ENCODE measurements at places on chromosomes 6 and 20. TPM values are rescaled to one million over a fixed set of nuclear protein-coding genes. Genes with fewer than 3 reads are reported as not detected.

MC3R gene
- total RNA-seq = not detected

SEL1L2 gene
- total RNA-seq = not detected

DNA sequence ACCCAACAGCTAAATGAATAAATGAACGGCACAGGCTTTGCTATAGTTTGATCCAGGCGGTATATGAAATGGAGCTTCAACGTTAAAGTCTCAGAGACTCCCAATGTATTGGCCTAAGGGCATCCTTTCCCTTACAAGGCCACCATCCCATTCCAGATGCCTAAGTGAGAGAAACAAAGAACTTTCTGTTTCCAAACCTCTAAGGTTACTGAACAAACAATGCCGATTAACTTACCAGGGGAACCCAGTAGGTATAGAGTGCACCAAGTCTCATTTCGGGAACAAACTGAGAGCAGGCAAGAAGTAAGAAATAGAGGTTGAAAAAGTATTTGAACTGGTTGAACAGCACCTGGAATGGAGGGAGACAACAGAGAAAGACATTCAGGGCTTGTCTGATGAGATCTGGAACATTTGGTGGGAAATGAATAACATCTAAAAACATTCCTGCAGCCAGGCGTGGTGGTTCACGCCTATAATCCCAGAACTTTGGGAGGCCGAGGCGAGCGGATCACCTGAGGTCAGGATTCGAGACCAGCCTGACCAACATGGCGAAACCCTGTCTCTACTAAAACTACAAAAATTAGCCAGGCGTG is 42.5 kb downstream of the ATP9A start:
- H3K27me3 ChIP-seq = no peaks in the 10 kb centered on the region
- no peak for DNase-seq
- H3K4me1 ChIP-seq = no peaks in the 10 kb centered on the region
- H3K27ac ChIP-seq = no peak overlapping the region
- H3K36me3 ChIP-seq = peaks cover 6% of the 10 kb centered on the region

DNA sequence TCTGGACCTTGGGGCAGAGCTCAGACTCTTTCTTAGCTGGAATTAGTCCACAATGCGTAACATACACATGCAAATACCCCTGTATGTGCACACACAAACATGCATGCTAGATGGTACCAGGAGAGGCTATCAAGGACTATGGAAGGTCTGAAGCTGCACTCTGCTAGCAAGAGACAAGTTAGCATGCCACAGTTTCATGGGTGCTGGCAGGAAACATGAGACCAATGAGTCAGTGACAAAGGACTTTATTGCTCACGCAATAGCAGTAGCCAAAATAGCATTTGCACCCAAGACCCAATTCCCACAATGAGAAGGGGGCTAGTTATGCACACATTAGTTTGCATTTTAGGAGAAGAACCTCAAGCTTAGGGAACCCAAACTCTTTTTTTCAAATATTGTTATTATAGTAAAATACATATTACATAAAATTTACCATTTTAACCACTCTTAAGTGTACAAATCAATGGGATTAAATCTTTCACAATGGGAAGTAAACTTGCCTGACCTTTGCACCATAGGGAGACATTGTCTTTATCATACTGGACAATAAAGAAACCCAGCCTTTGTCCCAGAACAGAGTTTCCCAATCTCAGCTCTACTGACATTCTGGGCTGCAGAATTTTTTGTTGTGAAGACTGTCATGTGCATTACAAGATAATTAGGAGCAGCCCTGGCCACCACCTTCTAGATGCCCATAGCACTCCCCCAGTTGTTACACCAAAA is 69.1 kb downstream of the NRSN1 start:
- H3K4me3 ChIP-seq = no peak overlapping the region
- H3K27ac ChIP-seq = no peak overlapping the region
- H3K36me3 ChIP-seq = no peaks in the 10 kb centered on the region
- H3K4me1 ChIP-seq = no peaks in the 10 kb centered on the region
- no peak for DNase-seq

- no peak overlapping the region for H3K27ac ChIP-seq
- no peak for DNase-seq
- H3K4me3 ChIP-seq = no peak overlapping the region
- no peaks in the 10 kb centered on the region for H3K27me3 ChIP-seq
Observed at GRCh38 chr6:126210398-126211075, 129.4 kb upstream of the CENPW start.

DNA sequence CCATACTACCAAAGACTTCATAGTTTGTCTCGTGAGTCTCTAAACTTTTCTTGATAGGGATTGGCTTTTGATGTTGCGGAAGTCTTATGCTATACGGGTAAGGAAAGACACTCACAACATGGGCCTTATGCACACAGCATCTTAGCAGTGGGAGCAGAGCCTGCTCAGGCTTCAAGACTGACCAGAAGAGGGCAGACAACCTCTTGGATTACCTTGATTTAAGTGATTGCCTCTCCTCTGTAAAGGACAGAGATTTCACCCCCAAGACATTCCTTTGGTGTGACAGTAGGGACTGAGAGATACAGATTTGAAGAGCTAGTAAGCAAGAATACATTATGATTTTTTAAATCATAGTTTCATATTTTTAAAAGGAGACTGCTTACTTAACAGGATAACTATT is 71.0 kb upstream of the SAMD3 start:
- no peaks in the 10 kb centered on the region for H3K4me1 ChIP-seq
- no peaks in the 10 kb centered on the region for H3K27me3 ChIP-seq
- no peaks in the 10 kb centered on the region for H3K36me3 ChIP-seq
- H3K27ac ChIP-seq = no peak overlapping the region
- no peak for DNase-seq
